ENCODE measurements at places on chromosomes 3 and 15. TPM values are rescaled to one million over a fixed set of nuclear protein-coding genes. Genes with fewer than 3 reads are reported as not detected.

DNA sequence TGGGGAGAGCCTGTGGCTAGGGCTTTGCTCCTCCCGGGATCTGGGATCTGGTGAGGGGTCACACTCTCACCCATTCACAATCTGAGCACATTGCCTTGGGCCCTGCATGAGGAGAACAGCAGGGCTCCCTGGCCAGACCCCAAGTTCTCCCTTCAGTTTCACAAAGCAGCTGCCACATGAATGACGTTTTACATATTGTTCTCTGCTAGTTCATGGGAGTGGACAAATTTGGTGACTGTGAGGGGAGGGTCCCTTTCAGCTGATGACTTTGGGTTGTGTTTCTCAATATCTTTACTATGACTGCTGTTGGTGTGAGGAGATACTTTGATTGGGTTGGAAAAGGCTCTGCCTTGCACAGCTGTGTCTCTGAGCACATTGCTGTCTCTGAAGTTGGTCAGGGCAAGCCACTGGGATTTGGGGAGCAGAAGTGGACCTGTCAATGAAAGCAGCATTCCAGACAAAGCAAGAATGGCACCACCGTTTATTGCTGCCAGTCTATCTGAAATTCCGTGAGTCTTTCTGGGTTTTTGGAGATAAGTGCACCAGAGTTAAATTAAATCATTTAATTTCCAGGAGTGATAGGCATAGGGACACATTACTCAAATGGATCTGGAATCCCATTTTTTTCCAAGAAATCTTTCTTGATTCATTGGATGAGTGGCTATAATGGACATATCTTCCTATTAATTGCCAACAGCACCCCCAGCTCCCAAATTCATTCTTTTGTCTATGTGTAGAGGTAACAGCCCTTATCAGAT is 10.3 kb downstream of the TIMP4 start:
- no peak for DNase-seq

GRCh38 chr3:182516597-182517336 is 276.5 kb upstream of the ATP11B start:
- no peak for DNase-seq

DNA sequence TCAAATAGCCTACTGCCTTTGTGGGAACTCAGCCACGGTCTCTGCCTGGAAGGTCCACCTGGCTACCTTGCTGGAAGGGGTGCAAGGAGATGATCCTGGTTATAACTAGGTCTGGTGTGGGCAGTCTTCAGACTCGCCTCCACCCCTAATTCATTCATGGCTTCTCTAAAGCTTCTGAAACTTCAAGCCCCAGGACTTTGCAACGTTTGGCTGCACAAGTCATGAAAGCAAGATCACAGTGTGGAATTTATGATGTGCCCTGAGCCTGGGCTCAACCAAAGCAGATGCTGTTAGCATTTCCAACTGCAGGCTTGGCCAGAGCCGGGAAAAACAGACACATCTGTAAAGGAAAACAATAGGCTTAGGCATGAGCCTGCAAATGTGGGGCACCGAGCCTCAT is 200.4 kb upstream of the WNT5A start:
- DNase-seq, result peak; percentile 41

DNA sequence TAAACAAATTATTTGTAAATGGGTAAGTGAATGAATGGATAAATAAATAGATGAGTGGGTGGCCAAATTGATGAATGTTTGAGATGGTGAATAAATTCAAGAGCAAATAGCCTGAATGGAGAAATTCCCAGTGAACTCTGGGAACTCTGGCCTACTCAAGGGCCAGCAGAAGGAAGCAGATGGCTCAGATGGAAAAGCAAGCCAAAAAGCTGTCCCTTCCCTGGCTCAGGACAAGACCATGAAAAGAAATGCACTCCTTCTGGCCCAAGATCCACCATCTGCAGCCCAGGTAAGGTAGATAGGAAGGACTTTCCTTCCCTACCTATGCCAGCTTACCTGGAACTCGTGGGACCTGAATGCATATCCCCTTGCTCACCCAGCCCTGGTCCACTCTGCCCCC is 37.6 kb upstream of the CLDN18 start:
- DNase-seq, result no peak

DNA sequence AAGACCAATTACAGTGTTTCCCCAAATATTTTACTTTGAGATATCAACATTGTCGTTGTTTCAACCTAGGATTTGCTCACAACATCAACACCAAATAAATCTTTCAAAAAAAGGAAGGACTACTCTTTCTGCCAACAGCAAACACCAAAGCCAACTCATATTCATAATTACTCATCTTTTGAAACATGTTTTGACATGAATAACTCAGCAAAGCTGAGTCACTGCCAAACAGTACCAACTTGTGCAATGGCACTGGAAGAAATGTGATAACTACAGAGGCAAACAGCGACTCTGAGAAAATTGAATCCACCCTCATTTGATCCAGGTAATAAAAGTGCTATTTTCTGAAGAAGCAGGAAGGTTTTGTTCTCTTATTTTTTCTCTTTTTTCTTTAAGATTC is 67.2 kb downstream of the PEX5L start:
- DNase-seq, result no peak

DNA sequence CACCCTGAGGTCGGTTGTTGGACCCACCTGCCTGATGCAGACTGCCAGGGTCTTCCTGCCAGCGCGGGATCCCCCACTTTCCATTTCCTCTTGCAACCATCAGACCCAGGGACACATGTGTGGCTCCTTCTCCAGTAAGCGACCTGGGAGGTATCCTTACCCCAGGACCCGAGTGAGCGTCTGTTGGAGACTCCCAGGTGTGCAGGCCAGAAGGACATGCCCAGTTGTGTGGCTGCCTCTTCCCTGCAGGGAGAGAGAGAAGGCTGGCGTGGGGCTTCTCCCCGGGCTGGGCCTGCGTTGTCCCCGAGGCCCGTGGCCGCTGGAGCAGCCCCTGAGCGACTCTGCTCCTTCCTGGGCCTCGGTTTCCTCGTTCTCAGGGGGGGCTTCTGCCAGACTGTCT is 56.8 kb downstream of the APBA2 start:
- DNase-seq, result no peak

GRCh38 chr3:66592016-66592761 is 91.4 kb upstream of the LRIG1 start:
- peak; percentile 74 for DNase-seq

GRCh38 chr15:62886431-62887071 is 156.0 kb upstream of the TPM1 start:
- DNase-seq, result no peak

GRCh38 chr15:25944386-25944785 is 81.3 kb upstream of the ATP10A start:
- DNase-seq, result no peak

DNA sequence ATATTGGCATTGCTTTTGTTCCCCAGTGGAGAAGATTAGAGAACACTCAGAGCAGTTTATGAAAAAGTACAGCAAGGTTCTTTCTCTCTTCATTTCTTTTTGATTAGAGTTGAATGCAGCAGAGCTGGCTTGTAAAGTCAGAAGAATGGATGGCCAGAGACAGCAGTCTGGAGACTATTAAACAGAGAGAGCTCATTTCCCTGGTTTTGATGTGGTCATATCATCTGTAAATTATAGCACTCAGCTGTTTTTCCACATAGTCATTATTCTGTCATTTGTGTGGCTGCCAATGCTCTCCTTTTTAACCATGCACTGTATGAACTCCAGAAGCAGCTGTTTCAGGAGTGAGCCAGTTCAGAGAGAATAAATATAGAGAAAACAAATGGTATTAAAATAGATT is 177.4 kb upstream of the CRBN start:
- DNase-seq, result peak; percentile 84

DNA sequence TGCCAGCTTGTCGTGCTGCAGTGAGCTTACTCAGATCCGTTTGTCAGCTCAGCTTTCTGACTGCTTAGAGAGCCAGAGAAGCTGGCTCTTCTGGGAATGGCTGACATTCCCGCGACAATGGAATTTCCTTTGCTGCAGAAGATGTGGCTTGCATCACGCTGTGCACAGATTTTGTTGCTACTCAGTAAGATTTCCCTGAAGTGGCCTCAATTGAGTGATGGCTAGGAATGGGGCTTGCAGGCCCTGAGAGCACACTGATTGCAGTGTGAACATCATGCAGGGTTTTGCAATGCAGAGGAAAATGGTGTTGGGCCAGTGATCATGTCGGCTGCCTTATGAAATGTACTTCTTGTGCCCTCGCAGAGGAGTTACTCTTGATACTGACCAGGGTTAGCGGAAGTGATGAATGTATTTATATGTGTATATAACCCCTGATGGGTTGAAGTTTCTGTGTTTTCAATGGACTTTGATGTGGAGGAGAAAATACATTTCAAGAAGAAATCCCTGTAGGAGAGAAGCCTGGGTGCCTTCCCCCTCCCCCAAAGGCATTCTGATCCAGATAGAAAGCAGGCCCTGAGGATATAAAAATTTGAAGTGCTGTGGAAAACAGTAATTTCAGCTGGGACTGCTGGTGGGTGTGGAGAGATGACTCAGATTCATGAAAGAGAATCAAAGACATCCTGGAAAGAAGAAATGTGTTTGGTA is 102.5 kb upstream of the PDZRN3 start:
- DNase-seq, result peak; percentile 94

DNA sequence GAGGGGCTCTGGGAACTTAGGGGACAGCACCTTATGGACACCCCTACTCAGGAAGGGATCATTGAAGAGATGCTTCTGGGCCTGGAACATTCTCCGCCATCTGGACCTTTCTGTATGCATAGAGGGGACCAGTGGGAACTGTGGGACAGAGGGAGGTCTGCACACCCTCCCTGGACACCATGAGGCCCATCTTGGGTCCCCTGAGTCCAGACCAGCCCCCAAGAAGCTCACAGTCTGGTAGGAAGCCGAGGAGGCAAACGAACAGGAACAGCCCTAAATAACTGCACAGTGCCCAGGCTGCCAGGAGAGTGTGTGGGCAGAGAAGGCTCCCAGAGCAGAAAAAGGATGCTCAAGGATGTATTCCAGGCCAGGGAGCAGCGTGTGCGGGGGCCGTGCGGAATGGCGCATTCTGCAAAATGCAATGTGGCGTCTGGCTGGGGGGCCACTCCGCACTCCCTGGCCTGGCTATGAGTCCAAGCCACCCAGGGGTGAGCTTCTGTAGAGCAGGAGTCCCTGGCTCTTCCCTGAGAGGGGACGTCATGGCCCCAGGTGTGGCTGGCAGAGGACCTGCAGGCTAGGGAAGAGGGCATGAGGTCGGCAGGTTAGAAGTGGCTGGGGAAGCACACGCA is 24.5 kb upstream of the KLF13 start:
- DNase-seq, result no peak

- DNase-seq, result no peak
Measured at GRCh38 chr3:170760174-170760526, 109.8 kb downstream of the RPL22L1 start.

GRCh38 chr3:113654851-113655250 is 41.6 kb downstream of the USF3 start:
- DNase-seq, result no peak

DNA sequence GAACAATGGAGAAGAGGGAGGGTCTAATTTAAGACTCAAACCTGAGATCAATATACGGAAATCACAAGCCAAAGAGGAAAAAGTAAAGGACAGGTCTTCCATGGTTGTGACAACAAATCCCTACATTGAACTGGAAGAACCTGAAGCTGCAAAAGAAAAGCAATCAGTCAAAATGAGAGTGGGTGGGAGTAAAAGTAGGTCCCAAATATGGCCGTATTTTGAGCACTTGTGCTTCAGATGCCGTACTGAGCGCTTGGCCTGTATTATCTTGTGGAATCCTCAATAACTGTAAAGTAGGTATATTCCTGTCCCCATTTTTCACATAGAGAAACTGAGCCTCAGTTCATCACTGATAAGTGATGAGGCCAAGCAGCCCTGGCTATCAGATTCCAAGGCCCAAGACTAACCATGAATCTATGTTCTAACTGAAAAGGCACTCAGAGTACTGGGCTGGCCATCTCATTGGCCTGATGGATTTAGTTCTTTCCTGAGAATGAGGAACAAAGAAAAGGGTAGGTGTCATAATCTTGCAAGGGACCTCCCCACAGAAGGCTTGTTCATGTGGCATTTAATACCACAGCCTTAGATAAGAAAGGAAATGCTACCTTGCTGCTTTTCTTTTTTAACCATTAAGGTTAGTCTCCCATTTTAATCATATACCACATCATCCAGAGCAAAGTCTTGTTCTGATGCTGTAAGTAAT is 52.5 kb downstream of the LRRN1 start:
- DNase-seq, result no peak

DNA sequence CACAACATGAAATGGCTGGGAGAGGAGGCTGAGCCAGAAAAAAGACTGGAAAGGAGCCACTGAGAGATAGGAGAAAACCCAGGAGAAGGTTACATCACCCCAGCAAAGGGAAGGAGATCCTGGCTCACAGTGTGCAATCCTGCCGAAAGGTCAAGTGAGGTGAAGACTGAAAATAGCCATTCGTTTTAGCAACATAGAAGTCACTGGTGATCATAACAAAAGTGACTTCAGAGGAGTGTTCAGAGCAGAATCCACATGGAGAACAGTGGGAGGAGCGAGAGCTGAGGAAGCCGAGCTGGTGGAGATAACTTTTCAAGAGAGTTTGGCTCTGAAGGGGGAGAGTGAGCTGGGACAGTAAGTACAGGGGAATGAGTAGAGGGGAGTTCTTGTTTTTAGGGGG is 5.4 kb upstream of the HEG1 start:
- DNase-seq, result peak; percentile 42

ZNF385D gene
- 16.6 TPM for total RNA-seq

ECE2 gene
- not detected for total RNA-seq

IL12A gene
- 0.72 TPM for total RNA-seq

ADGRG7 gene
- total RNA-seq, result 2.9 TPM

SQOR gene
- total RNA-seq, result 50.6 TPM

COL7A1 gene
- total RNA-seq, result 65.0 TPM

GOLGA8M gene
- 1.9 TPM for total RNA-seq

PLA2G4B gene
- total RNA-seq, result 0.24 TPM

REC114 gene
- not detected for total RNA-seq

ZKSCAN7 gene
- 6.7 TPM for total RNA-seq

CCDC33 gene
- 3.4 TPM for total RNA-seq
